ENCODE measurements at places on chromosomes 16 and 17.

GRCh38 chr16:15946257-15947044 is 3.0 kb upstream of the ABCC1 start:
- DNase-seq: no peak

GRCh38 chr17:81002013-81002384 is 10.4 kb downstream of the CHMP6 start:
- DNase-seq: no peak

DNA sequence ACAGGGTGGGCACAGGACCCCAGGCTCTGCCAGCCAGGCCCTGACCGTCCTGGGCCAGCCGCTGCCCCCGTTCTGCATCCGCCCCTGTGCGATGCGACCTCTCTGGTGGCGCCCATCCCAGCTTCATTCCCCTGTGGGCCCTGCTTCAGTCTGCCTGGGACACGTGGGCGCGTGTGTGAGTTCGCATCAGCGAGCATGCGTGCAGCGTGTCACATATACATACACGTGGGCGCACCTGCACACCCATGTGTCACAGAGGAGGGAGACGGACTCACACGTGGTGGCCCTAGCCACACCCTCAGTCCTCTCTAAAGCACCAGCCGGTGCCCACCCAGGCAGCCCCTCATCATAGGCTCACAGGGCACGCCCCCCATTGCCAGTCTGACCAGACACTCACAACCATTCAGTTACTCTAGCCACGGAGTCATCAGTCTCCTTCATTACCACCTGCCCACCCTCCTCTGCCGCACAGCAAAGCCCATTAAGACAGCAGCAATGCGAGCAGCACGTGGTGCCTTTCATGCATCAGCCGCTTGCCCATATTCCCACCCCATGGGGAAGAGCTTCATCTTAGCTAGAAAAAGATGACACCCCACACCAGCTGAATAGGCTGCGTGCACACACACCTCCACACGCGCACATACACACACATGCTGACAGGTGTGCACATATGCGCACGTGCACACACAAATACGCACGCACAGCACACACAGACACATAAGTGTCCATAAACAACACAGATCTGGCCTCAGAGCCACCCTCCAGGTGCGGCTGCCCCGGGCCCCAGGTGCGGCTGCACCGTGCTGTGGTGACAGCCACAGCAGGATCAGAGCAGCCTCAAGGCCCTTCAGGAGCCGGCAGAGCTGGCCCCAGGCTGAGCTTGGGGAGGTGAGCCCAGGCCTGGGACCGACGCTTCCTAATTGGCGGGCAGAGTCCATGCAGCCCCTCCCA is 9.5 kb upstream of the CDH15 start:
- no peak for DNase-seq

DNA sequence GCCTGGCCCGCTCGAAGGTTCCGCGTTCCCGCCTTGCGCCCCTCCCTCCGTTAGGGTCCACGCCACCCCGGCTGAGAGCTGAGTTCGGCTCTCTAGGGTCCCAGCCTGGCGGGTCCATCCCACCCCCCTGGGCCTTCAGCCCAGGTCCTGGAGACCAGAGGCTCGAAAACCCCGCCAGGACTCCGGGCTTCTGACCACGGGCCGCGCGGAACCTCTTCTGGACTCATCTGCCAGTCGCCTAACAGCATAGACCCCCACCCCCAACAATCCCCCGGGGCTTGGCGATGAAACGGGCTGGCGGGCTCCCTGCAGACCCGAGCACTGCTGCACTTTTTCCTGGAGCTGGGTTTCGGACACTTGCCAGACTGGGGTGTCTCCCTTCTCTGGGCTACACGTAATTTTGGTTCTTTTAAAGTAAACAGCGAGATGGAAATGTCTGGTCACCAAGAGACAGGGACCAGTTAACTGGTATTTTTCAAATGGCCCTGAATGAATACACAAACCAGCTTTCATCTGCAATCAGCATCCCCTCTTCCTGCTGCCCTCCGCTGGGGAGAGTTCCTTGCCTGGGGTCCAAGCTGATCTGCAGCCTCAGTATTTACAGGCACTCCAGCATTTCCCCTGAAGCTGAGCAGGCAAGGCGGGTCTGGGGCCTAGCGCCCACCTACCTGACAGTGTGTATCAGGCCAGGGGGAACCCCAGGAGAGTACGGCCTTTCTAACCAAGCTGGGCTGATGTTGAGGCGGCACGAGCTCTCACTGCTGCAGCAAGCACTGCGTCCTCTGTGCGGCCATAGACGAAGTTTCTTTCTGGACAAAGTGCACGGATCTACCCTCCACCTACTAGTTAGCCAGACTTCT is 639 bp upstream of the TRIM65 start:
- DNase-seq: no peak

DNA sequence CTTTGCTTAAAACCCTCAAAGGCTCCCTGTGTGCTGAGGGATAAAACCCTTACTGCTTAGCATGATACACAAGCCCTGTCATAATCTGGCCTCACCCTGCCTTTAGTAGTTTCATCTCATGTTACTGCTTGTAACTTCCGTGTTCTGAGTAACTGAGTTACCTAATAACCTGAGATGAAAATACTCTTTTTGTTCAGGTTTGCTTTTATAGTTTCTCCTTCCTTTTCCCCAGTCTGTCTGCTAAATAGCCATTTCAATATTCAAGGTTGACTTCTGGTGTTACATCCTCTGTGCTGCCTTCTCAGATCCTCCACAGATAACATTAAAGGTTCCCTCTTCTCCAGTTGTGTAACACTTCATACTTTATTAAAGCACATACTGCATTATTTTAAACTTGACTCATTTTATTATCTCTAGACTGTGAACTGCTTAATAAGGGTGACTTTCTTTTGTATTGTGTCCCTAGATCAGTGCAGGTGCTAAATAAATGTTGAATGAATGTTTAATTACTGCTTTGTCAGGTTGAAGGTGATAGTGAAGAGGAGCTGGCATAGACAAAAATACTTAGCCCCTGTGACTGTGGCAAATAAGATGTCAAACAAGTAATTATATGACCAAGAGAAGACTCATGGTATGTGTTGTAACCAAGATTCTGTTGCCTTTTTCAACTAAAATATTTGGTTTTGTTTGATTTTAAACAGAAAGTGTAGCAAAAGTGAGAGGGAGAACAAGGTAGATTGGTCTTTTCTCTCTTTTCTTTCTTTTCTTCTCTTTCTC is 47.8 kb downstream of the NFAT5 start:
- DNase-seq: no peak

GRCh38 chr16:73172241-73172972 is 124.5 kb upstream of the ZFHX3 start:
- no peak for DNase-seq

DNA sequence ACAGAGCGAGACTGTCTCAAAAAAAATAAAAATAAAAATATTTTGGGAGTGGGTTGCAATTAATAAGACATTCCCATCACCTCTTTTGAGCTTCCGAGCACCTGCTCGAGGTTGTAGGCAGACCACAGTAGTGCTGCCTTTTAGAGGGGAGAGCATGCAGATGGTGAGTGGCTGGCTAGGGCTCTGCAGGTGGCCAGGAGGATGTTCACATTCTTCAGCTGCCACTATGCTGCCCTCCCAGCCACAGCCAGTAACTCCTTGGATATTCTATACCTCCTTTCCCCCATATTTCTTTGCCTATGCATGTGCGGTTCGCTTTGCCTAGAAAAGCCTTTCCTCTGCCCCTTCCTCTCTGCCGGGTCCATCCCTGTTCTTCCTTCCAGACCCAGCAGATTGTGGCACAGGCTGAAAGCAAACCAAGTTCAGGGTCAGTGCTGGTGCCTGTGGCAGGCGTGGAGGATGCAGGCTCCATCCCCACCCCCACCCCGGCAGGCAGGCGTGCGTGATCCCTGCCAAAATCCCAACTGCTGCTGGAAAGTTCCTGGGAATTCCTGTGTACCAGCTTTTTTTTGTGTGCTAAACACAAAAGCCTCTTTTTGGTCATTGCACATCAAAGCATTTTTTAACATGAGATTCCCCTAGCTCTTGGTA is 33.8 kb upstream of the CMIP start:
- DNase-seq: no peak

GRCh38 chr16:5035909-5036227 is 2.1 kb upstream of the NAGPA start:
- DNase-seq: no peak

DNA sequence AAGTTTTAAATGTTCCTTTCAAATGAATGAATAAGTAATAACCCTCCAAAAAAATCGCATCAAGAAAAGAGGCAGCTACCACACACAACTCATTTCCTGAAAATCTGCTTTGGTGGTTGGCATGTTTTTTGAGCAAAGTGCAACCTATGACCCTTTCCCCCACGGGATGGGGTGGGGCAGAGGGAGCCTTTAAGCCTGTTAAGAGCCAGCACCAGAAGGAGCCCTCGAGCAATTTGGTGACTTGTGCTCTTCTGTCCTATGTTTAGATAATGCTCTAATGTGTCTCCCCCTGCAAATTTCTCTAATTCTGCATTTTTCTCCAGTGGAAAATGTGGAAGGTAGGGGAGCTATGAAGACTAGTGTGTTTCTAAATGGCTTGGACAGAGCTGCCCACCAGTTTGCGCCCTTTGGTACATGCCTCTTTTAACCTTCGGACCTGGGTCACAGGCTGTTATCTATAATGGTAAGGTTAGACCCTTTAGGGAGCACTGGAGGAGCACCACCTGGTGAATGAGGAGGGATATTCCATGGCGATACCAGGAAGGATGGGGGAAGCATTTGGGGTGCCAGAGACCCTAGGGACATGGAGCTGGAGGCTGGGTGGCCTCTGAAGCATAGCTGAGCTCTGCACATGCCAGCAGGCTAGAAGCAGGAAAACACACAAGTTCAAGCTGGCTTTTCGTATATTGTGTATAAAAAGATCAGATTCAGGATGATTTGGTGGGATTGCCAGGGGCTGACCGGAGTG is 1.6 kb downstream of the PYCARD start:
- DNase-seq: no peak

- no peak for DNase-seq
Measured at GRCh38 chr16:15857724-15858560, 1.1 kb upstream of the MYH11 start.

- DNase-seq: no peak
Measured at GRCh38 chr16:84086341-84086740, 30.4 kb downstream of the MBTPS1 start.

Data from stimulated activated CD8-positive, alpha-beta memory T cell treated with anti-CD3 and anti-CD28 coated beads, Interleukin-15, amount 100 ng/mL, for 4 hours (primary cell).